ENCODE measurements at places on chromosomes 16 and 17. TPM values are rescaled to one million over a fixed set of nuclear protein-coding genes. Genes with fewer than 3 reads are reported as not detected.

The KRTAP1-3 gene
- not detected for total RNA-seq

The ZFHX3 gene
- 4.4 TPM for total RNA-seq

The AANAT gene
- total RNA-seq: not detected

The HBQ1 gene
- total RNA-seq: 1.4 TPM

The TMIGD1 gene
- total RNA-seq: not detected

The C17orf50 gene
- not detected for total RNA-seq

The UBE2Z gene
- total RNA-seq: 78.1 TPM

The CENPN gene
- total RNA-seq: 45.1 TPM

The KCNJ12 gene
- total RNA-seq: 0.25 TPM

The CHST4 gene
- not detected for total RNA-seq

The CDK5R1 gene
- total RNA-seq: 1.6 TPM

The HBZ gene
- not detected for total RNA-seq

The NHERF2 gene
- 64.6 TPM for total RNA-seq

The SEPTIN1 gene
- total RNA-seq: 0.38 TPM

The ABCA9 gene
- 0.26 TPM for total RNA-seq

The SCNN1G gene
- total RNA-seq: 0.13 TPM

The ABCC12 gene
- not detected for total RNA-seq

The KREMEN2 gene
- not detected for total RNA-seq

Data from dermis microvascular lymphatic vessel endothelial cell (primary cell).